ENCODE measurements at places on chromosomes 4 and X.

DNA sequence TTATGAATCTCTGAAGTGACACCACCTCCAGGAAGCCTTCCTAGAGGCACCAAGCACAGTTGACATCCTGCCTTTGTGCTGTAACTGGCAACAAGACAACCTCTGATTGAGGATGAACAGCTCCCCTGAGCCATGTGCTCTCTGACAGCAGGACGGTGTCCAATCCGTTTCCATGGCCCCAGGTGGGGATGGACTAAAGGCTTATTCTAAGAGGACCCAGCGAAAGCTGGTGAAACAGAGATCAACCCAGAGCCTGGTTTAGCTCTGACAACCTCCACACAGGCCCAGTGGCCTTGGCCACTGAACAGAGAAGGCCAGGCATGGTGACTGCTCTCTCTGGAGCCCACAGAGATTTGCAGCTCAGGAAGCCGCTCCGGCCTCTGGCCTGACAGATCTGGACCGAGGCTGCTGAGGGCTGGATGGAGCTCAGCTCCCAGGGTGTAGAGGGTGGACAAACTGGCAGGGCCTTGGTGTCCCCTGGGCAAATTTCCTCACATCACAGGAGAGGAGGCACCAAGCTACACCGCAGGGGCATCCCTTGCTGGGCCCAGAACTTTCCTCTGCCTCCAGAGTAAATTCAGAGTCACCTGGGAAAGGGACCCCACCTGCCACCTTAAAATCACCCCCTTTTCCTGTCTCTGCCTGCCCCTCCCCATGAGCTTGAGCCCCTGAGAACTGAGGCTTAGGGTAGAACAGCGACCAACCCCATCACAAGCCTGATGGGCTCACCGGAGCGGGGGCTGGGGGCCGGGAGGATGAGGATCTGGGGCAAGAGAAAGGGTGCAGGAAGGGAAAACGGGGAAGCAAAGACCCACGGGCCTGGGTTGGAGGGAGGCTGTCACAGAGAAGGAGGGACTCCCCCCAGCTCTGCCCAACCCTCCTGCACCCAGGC is 40.2 kb downstream of the HMX1 start:
- DNase-seq, result no peak

DNA sequence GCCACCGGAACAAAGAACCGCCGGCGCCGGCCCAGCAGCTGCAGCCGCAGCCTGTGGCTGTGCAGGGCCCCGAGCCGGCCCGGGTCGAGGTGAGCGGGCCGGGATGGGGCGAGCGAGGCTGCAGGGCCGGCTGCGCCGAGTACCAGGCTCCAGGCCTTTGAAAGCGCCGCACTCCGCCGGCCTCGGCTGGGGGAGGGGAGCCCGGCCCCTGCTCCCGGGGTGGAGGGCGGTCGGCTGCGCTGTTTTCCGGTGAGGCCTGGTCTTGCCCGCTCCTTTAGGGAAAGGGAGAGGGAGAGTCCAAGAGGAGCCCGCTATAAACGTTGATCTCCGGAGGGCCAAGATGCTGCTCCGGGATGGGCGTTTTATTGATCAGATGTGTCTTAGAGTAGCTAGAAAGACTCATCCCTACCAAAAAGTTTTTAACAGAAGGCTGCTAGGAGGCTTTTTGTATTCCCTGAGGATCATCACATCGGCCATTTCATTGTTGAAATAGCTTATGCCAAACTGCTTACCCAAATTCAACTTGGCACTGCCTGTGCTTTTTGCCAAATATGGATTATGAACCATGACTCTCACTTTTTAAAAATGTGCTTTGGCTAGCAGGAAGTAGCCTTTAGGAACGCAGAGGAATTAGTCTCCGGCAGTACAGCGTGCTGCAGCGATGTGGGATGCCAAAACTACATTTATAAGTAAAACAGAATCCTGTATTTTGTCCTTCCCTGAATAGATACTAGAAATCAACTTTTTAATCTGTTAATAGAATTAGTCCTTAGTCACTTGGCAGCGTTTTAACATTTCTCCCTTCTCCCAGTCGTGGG is 760 bp downstream of the TMEM165 start:
- peak; percentile 42 for DNase-seq

DNA sequence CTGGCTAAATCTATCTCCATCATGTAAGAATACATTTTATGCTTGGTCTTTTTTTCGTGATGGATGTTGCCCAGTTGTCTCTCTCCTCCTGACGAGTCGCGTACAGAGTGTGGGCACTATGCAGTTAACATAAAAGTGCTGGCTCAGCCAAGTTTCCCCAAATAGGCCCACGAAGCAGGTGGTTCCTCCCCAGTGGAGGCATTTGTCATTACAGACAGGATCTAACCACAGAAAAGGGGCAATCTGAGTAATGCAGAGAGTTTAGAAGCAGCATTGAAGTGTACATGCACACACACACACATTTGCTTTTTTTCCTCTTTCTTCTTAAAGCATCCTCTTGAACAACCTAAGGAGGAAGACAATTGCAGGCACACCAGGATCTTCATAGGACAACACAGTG is 188.7 kb upstream of the VCX start:
- no peak for DNase-seq

- DNase-seq, result no peak
These were observed 15.8 kb downstream of the DCUN1D4 start for GRCh38 chr4:51858605-51859202.

GRCh38 chr4:17030543-17030942 is 132.1 kb upstream of the LDB2 start:
- DNase-seq, result no peak

GRCh38 chr4:31807036-31807435 is 1086.9 kb downstream of the PCDH7 start:
- DNase-seq, result no peak

DNA sequence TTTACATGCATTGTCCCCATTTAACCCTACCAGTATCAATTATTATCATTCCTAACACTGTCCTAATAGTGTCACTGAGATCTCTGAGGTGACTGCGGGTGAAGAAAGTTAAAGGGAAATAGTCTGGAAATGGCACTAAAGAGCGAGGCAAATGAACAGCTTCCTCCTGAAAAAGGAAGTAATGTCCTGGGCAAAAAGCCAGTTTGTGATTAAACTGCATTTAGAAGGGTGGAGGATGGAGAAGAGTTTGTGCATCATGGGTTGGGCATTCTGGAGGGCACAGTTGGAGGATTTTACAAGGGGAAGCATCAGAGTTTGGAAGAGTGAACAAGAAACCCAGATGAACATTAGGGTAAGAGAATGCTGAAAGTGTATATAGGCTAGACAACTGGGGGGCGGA is 60.5 kb upstream of the SLC25A4 start:
- no peak for DNase-seq

GRCh38 chr4:1246901-1247863 is 1.7 kb downstream of the CTBP1 start:
- peak; percentile 42 for DNase-seq

GRCh38 chrX:123424546-123424945 is 240.5 kb downstream of the GRIA3 start:
- DNase-seq, result no peak

GRCh38 chrX:44903107-44903506 is 30.1 kb downstream of the KDM6A start:
- no peak for DNase-seq

DNA sequence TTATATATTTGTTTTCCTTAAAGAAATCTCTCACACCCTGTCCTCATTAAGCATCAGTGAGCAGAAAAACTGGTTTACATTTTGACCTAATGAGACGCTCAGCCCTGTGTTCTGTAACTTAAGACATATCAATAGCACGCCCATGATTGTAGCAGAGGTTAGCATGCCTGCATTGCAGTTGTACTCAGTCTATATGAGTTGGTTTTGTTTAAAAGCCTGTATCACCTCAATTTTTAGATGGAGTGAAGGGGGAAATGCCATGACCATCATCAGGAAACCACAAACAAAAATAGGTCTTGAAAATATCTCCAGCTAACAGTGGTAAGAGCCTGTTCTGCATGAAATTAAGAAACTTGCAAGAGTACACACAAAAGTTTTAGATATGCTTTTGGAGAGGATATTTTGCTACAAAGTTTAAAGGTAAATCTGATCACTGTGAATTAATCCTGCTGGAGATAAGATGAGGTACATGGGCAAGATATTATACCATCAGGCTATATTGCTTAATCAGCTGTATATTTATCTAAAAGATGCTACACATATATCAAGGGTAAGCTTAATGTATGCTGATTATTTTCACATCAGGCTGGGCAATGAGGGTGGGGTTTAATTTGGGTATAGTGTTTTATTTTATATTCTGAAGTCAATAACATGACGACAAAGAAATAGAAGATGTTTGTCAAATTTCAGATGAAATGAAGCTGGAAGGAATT is 13.1 kb upstream of the COQ2 start:
- peak; percentile 29 for DNase-seq

GRCh38 chr4:139461022-139461628 is 7.2 kb downstream of the RAB33B start:
- DNase-seq, result no peak

- no peak for DNase-seq
These were observed 40.0 kb downstream of the DHX15 start for GRCh38 chr4:24544208-24544988.

DNA sequence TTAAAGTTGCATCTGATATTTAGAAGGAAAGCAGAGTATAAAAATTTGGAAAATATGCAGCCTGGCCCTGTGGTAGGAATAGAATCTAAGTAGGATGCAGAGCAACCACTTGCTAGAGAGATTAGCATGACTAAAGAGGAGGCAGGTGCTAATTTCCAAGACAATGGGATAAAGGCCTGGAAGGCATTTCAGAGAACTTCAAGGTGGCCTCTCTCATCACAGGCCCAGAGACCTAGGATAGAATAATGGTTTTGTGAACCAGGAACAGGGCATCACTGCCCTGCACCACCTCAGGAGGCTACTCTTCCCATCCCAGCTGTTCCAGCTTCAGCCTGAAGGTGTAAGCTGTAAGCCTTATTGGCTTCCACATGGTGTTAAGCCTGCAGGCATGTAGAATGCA is 621.7 kb upstream of the HS3ST1 start:
- no peak for DNase-seq

GRCh38 chrX:1453951-1454785 is 1.5 kb upstream of the ASMTL start:
- peak; percentile 93 for DNase-seq

- DNase-seq, result no peak
These were observed 972.7 kb upstream of the AGA start for GRCh38 chr4:178414881-178415446.

DNA sequence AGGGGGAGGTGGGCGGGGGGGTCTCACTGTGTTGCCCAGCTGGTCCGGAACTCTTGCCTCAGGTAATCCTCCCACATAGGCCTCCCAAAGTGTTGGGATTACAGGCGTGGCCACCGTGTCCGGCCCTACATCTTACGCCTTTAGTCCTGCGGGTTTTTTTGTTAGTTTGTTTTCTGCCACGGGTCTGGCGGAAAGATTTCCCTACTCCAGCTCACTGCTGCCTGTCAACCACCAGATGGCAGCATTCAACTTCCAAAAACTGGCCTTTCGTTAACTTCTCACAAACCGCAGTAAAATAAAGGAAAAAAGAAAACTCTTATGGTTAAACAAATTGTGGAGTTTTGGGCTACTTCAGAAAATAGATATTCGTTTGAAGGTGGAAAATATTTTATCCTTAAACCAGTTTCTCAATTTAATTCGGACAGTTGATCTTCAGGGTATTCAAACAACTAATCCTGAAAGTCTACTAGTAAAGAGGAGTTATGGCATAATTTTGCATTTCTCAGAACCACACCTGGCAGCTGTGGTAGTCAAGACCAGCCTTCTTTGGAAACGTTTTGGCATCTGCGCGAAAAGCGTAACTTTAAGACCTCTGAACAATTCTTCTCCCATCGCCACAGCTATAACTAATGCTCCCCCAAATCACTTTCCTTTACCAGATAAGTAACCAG is 41.1 kb downstream of the LUZP4 start:
- peak; percentile 22 for DNase-seq

DNA sequence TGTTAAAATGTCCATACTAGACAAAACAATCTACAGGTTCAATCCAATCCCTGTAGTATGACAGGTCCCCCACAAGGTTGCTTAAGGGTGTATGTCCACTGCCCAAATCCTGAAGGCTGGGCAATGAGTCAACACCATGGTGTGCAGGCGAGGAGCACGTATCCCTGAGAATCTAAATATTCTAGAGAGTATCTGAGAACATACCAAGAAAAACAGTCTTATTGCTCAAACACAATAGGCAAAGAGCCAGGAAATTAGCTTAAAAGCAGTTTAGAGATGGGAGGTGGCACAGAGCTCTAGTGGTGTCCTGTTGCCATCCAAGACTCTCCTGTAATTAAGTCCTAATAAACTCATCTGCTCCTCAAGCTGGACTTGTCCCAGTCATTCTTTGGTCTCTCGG is 37.0 kb downstream of the RCHY1 start:
- DNase-seq, result no peak

- DNase-seq, result no peak
These were observed 115.8 kb downstream of the PPARGC1A start for GRCh38 chr4:23773884-23774636.

DNA sequence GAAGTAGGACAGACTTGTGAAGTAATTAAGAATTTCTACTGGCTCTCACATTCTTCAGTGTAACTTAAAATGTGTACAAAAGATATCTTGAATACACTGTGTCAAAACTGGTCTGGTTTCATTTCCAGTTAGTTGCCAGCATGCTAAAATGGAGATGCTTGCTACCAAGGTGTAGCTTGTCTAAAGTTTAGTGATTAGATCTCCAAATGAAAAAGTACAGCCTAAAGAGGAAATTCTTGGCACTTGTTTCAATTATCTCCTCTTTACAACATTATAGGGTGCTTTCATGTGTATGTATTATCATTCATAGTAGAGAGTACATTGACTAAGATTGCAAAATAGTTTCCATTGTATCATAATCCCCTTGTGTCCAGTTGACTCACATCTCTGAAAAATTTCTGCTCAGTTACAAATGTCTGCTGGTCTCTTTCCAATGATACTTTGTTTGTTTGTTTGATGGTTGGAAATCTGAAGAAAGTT is 97.3 kb upstream of the SPRY1 start:
- DNase-seq, result no peak

GRCh38 chr4:120843849-120844527 is 78.5 kb downstream of the PRDM5 start:
- no peak for DNase-seq

DNA sequence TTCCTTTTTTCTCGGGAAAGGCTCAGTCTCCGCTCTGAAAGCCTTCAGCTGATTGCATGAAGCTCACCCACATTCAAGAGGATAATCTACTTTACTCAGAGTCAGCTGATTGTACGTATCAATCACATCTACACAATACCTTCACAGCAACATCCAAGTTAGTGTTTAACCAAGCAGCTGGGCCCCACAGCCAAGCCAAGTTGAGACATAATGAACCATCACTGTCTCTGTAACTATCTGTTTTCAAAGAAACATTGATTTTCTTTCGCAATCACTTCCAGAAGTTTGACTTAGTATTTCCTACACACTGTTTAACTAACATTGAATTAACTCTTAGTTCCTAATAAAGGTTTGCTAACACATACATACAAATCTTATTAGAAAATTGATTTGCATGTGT is 40.3 kb downstream of the RWDD4 start:
- DNase-seq, result no peak

- no peak for DNase-seq
These were observed 6.6 kb upstream of the MAGEB17 start for GRCh38 chrX:16160729-16161128.

DNA sequence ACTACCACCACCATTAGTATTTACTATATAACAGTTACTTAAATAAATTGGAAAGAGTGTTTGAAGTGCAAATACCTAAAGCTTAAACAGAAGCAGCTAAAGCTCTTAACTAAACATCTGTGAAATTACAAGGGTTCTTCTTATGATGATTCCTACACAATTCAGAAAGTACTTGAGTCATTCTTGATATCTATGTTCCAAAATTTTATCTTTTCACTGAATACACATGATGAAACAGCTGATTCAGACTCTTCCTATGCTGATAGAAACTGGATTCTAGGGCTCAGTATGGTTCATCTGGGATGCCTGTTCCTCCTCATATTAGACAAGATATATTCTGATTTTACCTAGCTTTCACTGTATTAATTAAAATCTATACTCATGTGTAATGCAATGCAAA is 13.6 kb downstream of the EREG start:
- no peak for DNase-seq

All from activated CD8-positive, alpha-beta T cell treated with anti-CD3 and anti-CD28 coated beads, Interleukin-2, amount 10 ng/mL, durations not matched to agents 7 days and 5 days (primary cell).